DMS79 treated with DMSO at 0.1 percent for 48 hours (cell line): ENCODE measurements at places on chromosomes 13 and 19.

DNA sequence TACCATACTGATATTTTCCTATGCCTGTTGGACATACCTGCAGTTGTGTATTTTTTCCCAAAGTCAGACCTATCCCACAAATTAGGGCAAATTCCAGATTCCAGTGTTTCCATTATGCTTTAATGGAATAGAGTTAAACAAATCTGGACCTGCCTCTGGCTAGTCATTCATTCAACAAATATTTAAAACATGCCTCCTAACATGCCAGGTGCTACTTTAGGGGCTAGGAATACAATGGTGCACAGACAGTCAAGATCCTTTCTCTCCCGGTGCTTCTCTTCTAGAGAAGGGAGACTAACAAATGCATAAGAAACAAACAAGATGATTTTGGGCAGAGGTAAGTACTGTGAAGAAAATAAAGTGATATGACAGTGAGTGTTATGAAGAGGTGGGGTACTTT lies 7.5 kb upstream of the WDFY2 start:
- no peak for DNase-seq

GRCh38 chr19:23273590-23274412 lies 23.6 kb upstream of the ZNF724 start:
- DNase-seq: peak; percentile 94

DNA sequence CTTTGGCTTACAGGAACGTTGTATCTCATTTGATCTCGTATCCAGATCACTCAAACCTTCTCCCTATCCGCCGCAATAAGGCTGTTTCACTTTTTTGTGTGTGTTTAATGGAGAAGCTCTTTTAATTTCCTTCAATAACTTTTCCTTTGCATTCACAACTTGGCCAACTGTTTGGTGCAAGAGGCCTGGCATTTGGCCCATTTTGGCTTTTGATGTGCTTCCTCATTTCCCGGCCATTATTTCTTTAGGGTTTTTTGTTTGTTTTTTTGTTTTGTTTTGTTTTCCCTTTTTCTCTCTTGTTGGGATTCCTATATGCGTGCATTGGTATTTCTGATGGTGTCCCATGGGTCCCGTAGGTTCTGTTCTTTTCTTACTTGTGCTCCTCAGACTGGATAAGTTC lies 6.1 kb upstream of the UPF3A start:
- DNase-seq: no peak

GRCh38 chr19:50639121-50640112 lies at the start of gene SYT3:
TSS of gene SYT3 (minus strand) at chr19:50639881. CDS start at chr19:50637411, 2,470 bp downstream.
- peak; percentile 63 for DNase-seq

- DNase-seq: no peak
These were observed 2.7 kb upstream of the ELAVL3 start for GRCh38 chr19:11483366-11484111.

GRCh38 chr19:55340784-55341147 lies 1.1 kb downstream of the KMT5C start:
- DNase-seq: no peak

GRCh38 chr19:1748115-1748872 lies 5.0 kb upstream of the ONECUT3 start:
- DNase-seq: no peak

DNA sequence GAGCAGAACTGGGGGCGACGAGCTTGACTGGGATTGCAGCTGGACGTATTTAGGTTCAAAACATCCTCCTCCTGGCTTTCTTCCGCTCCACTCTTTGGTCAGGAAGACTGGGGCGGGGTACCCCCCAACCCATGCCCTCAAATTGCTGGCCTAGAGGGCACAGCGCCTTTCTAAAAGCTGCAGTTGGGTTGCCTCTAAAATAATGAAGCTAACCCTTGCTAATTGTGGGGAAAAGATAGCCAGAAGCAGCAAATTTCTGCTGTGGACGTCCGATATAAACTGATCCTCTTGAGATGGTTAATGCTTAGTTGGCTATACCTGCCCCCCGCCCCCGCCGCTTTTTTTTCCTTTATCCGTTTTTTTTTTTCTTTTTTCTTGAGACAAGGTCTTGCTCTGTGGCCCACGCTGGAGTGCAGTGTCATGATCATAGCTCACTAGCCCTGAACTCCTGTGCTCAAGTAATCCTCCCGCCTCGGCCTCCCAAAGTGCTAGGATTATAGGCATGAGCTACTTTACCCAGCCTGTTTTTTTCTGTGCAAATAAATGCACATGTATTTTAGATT lies 754 bp upstream of the CHERP start:
- DNase-seq: no peak
